Peyer's patch (tissue), 4 donors: ENCODE measurements at places on chromosomes 5 and 9. TPM values are rescaled to one million over a fixed set of nuclear protein-coding genes. Genes with fewer than 3 reads are reported as not detected.
A peak's percentile ranks its signal among the peaks of the same experiment; 100 is the strongest.

Gene SEMA4D
- 31.5 TPM for total RNA-seq

Gene PCDHA13
- not detected for total RNA-seq

Gene CDX1
- 349 TPM for total RNA-seq

DNA sequence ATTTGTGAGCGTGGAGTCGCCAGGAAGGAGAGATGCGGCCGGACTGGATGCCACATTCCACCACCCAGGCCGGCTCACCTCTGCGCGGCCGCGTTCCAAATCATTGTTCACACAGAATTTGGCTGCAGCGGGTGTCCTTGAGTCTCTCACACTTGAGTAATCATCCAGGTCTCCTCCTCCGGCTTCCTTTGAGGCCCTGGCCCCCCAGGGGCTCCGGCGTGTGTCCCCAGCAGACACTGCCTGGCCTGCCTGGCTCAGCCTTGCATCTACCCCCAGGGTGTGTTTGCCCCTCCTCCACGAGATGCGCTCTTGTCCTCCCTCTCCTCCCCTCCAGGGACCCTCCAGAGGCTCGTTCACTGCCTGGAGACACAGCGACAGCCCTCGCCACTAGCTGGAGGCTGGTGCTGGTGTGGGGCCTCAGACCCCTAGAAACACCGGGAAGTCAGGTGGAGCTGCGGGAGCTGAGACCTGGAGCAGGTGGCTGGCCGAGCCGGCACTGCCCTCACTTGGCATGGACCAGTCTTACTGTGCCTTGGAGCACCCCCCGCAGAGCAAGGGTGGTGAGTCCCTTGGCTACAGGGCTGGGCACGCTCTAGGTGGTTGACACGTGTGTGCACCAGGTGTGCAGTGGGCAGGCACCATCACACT is 7.0 kb upstream of the SLC9A3 start:
- DNase-seq, result no peak

DNA sequence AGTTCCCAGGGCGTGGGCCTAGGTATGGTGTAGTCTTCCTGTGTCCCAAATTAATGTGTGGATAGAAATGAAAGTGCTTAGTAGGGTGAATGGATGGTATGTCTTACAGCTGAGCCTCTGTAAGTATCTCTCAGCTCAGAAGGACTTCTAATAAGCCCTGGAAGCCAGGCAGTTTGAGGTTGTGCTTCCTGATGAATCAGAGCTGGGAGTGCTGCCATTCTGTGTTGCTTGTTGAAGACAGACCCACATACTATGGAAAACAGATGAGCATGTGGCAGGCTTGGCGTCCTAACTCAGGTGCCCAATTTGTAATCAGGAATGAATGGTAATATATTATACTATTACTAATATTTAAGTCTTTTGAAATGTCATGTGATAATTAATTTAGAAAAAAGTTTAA is 69.8 kb downstream of the CMYA5 start:
- DNase-seq, result no peak

Gene MARCOL
- total RNA-seq, result not detected

GRCh38 chr9:136631038-136632000 is 31.4 kb upstream of the EGFL7 start:
- DNase-seq, result peak; percentile 87

DNA sequence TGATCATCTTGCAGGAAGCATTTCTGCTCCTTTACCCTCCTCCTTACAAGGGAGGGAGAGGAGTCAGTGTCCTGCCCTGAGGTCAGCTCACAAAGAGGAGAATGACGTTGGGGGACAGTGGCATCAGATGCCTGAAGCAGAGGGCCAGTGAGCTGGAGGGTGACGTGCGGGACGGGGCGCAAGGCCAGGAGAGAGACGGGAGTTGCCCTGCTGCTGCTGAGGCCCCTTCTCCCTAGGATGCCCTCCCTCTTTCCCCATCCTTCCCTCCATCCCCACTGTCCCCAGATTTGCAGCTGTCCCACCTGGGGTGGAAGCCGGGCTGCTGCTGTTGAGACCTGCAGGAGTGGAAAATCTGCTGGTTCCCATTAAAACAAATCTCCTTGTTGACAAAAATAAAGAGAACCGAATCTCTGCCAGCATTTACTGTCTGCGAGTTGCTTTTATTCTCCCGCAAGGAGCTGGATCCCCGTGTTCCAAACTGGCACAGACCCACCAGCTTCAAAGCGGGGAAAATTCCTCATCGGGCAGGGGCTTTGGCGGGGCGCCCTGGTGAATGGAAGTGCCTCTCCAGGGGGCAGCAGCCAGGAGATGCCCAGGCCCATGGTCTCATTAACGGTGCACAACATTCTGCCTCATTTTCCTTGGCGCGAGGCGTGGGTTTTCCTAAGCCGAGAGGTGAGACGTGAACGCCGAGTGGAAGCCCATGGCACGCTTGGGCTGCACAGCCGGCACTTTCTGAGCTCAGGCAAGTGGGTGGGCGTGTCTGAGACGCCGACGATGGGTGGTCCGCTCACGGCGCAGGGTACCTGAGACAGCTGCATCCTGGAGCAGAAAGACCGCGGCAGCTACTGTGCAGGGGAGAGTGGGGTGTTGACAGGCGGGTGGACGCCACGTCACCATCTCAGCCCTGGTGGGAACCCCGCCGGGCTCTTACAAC is 13.9 kb upstream of the COL5A1 start:
- DNase-seq, result peak; percentile 31
